GM20000 (cell line): ENCODE measurements at places on chromosomes 1 and 21.

GRCh38 chr1:158932171-158932570, 819 bp downstream of the PYHIN1 start:
- no peak for DNase-seq

DNA sequence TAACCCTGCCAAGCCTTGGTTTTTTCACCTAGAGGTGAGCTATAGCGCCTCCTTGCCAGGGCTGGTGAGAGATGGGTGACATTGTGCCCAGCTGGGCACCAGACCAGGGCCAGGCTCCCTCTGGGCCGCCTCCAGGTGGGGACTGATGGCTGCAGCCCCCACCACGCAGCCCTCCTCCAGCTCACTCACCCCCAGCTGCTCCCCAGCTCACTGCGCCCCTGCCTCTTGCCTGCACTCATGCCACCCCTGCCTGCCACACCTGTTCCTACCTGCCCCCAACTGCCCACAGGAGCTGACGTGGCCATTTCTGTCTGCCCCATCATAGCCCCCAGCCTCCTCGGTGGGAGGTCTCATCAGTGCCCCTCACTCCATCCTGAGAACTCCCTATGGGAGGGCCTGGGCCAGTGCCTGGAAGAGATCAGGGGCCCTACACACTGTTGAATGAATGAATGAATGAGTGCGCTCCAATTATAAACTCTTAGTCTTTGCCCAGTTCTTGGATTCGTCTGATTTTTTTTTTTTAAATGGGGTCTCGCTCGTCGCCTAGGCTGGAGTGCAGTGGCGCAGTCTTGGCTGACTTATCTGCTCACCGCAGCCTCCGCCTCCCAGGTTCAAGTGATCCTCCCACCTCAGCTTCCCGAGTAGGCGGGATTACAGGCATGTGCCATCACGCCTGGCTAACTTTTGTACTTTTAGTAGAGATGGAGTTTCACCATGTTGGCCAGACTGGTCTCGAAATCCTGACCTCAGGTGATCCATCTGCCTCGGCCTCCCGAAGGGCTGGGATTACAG, 26.4 kb upstream of the VPS13D start:
- no peak for DNase-seq

- DNase-seq = no peak
These were observed 28.7 kb downstream of the HYI start for GRCh38 chr1:43425045-43425444.

GRCh38 chr1:192626366-192627179, 9.4 kb upstream of the RGS13 start:
- no peak for DNase-seq

GRCh38 chr1:60428127-60428526, 354.6 kb upstream of the C1orf87 start:
- DNase-seq = no peak

GRCh38 chr21:42653231-42654061, at the start of gene PDE9A:
TSS of gene PDE9A (plus strand) at chr21:42653621. CDS start at chr21:42653815, 194 bp downstream.
- peak; percentile 72 for DNase-seq

GRCh38 chr1:12275370-12275769, 45.5 kb downstream of the VPS13D start:
- peak; percentile 22 for DNase-seq

GRCh38 chr1:153246825-153247224, 12.7 kb upstream of the LORICRIN start:
- no peak for DNase-seq

GRCh38 chr21:16241016-16241415, 511.2 kb downstream of the USP25 start:
- no peak for DNase-seq
